ENCODE measurements at places on chromosomes 2 and 18.

DNA sequence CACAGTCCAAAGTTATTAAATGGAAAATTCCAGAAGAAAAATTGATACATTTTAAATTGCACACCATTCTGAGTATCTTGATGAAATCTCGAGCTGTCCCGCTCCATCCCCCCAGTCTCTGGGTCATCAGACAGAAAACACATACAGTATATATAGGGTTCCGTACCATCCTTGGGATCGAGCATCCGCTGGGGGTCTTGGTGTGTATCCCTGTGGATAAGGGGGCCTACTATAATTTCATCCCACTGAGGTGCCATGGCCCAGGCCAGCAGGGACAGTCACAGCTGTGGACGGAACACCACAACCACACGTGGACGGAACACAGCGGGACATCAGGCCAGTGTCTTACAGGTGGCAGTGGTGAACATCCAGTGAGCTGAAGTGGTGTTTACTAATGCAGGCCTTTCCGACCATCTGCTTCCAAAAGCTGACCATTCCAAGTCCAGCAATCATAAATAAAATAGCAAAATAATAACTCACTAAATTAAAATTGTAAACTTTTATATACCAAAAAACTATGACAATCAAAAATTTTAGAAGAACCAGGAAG lies 14.0 kb downstream of the TWIST2 start:
- no peak for DNase-seq

GRCh38 chr2:204090021-204090420 lies 153.5 kb downstream of the ICOS start:
- DNase-seq, result no peak

GRCh38 chr2:238568455-238569440 lies 142.0 kb downstream of the ASB1 start:
- no peak for DNase-seq

DNA sequence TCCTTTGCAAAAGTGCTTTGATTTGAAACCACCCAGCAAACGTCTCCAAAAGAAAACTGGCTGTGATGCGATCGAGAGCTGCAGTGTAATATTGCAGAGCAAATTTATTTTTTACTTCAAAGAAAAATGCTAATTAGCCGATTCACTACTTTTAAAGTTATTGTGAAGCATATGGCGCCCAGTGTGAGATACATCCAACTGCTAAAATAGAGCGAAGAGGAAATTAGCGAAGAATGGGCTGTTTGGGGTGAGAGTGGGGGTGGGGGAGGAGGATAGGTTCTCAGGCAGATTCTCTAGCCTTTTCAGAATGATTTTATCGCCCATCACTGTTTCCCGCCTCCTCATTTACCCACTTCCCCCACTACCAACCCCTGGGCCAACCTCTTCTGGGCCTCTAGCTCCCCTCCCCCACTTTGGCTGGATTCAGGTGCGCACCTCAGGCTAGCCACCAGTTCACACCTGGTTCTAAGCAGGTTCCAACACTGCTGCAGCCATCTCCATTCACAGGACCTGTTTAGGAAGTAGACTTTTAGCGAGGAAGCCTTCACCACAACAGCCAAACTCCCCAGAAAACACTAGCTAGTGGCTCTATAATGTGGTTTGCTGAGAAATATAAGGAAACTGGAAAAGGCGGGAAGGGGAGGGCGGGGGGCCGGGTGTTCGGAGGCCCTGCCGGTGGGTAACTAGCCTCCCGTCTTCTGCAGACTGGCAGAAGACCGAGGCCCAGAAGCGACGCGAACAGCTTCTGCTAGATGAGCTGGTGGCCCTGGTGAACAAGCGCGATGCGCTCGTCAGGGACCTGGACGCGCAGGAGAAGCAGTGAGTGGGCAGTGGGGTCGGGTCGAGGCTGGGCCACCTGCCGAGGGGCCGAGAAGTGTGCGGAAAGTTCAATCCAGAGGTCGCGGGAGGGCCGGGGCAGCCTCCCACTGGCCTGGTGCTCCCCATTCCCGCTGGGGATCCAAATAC lies 6.0 kb upstream of the OTX1 start:
- no peak for DNase-seq

GRCh38 chr2:28433935-28434599 lies 41.4 kb downstream of the FOSL2 start:
- DNase-seq, result no peak

DNA sequence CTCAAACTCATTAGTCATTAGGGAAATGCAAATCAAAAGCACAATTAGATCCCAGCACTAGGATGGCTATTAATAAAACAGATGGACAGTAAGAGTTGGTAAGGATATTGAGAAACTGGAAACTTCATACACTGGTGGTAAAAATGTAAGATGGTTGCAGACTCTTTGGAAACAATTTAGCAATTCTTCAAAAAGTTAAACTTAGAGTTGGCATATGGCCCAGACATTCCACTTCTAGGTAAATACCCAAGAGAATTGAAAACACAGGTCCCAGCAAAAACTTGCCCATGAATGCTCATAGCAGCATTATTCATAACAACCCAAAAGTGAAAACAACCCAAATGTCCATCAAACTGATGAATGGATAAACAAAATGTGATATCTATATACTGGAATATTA lies 84.9 kb upstream of the ZFP36L2 start:
- peak; percentile 40 for DNase-seq

GRCh38 chr2:207188626-207189419 lies 23.1 kb upstream of the KLF7 start:
- DNase-seq, result no peak

GRCh38 chr2:234935311-234935710 lies 16.5 kb upstream of the SH3BP4 start:
- no peak for DNase-seq

DNA sequence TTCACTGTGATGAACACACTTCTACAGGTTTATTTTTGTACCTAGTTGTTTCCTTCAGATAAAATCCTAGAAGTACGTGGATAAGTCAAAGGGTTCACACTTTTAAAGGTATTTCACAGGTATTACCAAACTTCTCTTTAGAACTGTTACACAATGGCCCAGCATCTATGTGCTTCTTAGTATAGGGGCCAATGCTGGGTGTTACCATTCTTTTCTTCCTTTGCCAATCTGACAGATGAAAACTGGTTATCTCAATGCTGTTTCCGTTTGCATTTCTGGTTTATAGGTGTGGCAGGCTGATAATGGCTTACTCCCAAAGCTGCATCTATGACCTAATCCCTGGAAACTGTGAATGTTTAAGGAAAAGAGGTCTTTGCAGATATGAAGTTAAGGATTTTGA lies 2.8 kb upstream of the TCF7L1 start:
- DNase-seq, result no peak

DNA sequence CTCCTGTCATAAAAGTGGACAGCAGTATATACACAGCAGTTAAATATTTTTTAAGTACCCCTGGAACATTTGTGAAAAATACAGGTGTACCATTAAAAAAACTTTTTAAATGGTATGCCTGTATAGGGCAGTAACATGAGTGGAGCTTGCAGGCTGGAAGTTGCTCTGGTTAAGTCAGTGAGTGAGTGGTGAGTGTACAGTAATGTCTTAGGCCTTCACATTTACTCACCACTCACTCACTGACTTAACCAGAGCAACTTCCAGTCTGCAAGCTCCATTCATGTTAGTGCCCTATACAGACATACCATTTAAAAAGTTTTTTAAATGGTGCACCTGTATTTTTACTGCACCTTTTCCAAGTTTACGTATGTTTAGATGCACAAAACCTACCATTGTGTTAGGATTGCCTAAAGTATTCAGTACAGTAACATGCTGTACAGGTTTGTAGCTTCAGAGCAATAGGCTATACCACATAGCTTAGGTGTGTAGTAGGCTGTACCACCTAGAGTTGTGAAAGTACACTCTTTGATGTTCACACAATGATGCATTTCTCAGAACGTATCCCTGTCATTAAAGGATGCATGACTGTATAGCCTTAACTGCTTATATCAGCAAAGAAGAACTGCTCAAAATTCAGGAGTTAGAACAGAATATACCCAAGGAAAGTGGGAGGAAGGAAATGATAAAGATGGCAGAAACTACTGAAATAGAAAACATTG lies 112.6 kb downstream of the EHBP1 start:
- DNase-seq, result no peak

GRCh38 chr2:120290737-120291136 lies 38.1 kb downstream of the RALB start:
- DNase-seq, result no peak

GRCh38 chr2:68031542-68032160 lies 31.2 kb downstream of the C1D start:
- DNase-seq, result peak; percentile 7

DNA sequence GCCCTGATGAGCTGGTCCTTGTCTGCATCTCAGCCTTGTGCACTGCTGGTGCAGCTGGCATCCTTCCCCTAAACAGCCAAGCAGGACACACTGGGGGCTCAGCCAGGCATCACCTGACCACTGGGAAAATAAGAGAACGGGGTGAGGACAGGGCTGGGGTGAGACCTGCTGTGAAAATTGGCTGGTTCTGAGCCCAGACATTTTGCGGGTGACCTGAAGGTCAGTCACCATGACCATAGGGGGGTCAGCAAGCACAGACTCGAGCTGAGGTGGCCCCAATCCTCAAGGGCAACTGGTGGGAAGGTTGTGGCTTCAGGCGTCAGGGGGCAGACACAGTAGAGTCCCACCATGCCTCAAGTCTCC lies 144.9 kb upstream of the TWIST2 start:
- no peak for DNase-seq

DNA sequence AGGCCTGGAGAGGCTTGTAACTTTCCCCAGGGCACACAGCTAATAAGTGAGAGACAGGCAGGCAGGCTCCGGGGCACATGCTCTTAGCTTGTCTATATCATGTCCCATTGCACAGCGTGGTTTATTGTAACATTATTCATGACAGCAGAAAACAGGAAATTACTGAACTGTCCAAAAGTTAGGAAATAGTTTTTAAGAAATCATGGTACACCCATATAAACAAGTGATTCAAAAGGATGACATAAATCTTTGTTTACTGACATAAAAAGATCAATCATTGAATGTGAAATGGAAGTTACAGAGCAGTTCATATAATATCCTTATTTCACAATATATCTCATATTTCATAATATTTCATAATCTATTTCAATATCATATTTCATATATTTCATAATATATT lies 34.3 kb upstream of the TXNDC2 start:
- no peak for DNase-seq

GRCh38 chr2:156563994-156564753 lies 128.0 kb downstream of the GPD2 start:
- DNase-seq, result no peak

GRCh38 chr2:74291218-74291544 lies 52.0 kb downstream of the SLC4A5 start:
- DNase-seq, result no peak

DNA sequence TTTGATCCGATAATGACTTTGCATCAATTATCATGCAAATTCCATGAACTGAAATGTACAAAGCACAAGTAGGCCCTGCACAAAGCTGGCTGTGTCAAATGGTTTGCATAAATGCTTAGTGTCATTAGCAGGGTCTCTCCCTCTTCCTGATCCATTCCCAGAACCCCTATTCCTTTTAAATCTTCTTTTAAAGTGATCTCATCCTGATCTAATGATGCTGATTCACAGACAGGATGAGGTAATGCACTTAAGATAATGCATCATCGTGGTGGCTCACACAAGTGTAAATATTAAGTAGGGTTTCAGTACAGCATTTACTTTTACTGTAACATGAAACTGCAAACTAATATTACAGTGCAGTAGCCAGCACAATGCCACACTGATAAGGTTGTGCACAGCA lies 304.8 kb upstream of the SOX11 start:
- DNase-seq, result no peak

GRCh38 chr2:105391763-105392662 lies 6.8 kb downstream of the FHL2 start:
- DNase-seq, result no peak

- no peak for DNase-seq
These were observed 185.8 kb downstream of the NDUFA10 start for GRCh38 chr2:239839306-239839705.

- DNase-seq, result no peak
These were observed 58.3 kb downstream of the INSIG2 start for GRCh38 chr2:118146315-118147283.

- DNase-seq, result no peak
These were observed 7.1 kb downstream of the WDR54 start for GRCh38 chr2:74428675-74429074.

DNA sequence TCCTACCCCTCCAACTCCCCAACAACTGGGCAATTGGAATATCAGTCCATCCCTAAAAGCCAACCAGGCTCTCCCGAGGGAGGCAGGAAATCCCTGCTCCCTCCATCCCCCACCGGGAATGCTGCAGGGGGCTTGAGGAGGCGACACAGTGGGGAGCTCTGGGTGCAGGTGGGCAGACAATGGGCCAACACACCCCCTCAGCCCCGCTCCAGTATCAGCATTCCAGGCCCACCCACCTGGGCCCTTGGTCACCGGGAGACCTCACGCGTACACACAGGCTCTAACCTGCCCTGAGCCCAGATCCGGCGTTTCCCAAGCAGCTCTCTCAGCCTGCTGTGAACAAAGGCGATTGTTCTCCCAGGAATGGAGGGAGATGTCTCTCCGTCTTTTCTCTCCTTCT lies 37.6 kb upstream of the FZD7 start:
- DNase-seq, result no peak

DNA sequence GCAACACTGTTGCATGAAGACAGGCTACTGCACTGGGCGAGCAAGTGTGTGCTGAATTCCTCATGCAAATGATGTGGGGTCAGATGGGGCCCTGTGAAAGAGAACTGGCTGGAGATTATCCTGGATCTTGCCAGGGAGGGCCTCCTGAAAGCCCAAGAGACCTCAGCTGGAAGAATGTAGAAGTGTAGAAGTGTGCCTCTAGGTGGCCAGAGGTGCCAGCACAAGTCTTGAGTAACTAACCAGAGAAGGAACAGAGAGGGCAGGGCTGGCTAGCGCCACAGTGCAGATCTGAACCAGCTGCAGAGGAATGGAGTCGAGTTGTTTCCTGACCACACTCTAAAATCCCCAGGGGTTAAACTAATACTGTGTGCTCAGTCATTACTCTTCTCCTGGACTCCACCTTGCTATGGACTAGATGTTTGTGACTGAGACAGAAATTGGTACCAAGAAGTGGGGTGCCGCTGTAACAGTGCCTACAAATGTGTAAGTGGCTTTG lies 399.3 kb downstream of the LRATD1 start:
- no peak for DNase-seq

- no peak for DNase-seq
These were observed 3.4 kb upstream of the TET3 start for GRCh38 chr2:73981081-73982001.

DNA sequence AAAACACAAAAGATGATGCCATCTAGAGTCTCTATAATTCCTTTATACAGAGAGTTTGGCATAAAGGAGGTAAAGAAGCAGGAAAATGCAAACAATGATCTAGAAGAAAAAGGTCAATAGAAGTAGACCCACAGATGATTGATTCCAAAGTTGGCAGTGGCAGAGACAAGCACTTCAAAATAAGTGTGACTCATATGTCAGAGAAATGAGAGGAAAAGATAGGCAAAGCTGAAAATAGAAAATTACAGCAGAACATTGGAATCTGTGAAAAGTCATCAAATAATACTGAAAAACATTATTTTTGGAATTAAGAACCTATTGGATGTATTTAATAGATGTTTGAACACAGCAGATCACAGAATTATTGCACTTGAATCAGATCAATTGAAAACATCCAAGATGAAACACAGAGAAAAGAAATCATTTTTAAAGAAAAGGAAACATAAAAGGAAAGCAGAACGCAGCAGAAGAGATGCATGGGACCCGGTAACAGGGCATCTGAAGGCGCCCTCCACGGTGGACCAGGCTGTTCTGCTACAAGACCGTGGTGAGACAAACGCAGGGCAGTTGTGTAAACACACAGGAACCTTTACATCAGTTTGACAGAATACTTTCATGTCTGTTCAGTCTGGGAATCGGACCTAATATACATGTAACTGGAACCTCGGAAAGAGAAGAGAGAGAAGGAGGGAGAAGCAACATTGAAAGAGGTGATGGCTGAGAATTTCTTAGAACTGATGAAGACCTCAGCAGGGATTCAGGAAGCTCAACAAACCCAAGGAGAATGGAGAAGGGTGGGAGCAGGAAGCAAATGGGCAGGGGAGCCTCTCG lies 74.6 kb upstream of the GPC1 start:
- no peak for DNase-seq
